ENCODE measurements at places on chromosomes 7 and 10.

GRCh38 chr7:81831883-81832282 lies 62.0 kb upstream of the HGF start:
- DNase-seq: no peak

- DNase-seq: no peak
These were observed 974.0 kb upstream of the GHITM start for GRCh38 chr10:83165265-83165664.

DNA sequence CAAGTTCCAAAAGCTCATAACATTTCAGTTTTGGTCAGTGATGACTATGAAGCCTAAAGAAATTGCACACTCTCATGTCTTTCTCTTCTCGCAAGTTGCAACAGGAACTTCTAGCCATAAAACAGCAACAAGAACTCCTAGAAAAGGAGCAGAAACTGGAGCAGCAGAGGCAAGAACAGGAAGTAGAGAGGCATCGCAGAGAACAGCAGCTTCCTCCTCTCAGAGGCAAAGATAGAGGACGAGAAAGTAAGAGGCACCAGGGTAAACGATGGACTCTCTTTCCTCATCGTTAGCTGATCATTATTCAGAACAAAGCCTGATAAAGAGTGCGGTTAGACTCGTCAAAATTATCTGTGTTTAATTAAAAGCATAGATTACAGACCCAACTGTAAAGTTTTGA lies 94.7 kb downstream of the HDAC9 start:
- DNase-seq: no peak

- DNase-seq: no peak
These were observed 81.3 kb downstream of the C10orf105 start for GRCh38 chr10:71638064-71638821.

DNA sequence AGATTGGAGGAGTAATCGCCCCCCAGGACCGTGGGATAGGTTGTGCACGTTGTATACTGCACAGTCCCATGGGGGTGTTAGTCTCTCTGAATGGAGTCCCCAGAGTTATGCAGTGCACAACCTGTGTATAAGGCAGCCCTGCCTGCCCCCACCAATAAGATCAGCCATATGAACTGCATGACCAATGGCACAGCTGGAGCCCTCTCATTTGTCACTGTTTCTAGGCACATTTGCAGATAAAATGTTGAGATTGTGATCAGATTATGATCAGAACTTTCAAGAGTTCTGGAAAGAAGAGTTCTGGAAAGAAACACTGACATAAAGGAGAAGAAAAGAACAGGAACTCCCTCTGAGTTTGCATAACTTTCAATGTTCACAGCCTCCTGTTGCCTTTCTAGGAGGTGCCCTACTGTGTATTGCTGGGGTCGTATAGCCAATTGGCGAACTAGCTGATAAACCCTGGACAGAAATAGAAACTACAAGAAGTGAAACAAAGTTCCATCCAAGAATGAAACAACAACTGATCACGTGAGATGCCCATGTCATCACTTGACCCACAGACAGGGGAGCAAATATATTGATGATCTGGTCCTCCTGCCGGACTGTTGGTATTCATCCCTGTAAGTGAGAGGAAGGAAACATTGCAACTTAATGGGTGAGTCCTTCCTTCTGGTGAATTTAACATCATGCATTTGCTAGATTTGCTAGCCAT lies 49.6 kb upstream of the TOMM7 start:
- DNase-seq: no peak

- DNase-seq: no peak
These were observed 9.4 kb upstream of the ADO start for GRCh38 chr10:62795100-62795499.

- DNase-seq: no peak
These were observed 180.7 kb upstream of the PRSS1 start for GRCh38 chr7:142568435-142569097.

GRCh38 chr10:58888957-58889356 lies 287.5 kb upstream of the PHYHIPL start:
- no peak for DNase-seq
